ENCODE measurements at places on chromosomes 1 and 21. TPM values are rescaled to one million over a fixed set of nuclear protein-coding genes. Genes with fewer than 3 reads are reported as not detected.

- DNase-seq: no peak
These were observed at the start of gene PCP4L1 for GRCh38 chr1:161258439-161259344. PCP4L1 (plus strand) TSS chr1:161258745; CDS start chr1:161258975, 230 bp downstream.

DNA sequence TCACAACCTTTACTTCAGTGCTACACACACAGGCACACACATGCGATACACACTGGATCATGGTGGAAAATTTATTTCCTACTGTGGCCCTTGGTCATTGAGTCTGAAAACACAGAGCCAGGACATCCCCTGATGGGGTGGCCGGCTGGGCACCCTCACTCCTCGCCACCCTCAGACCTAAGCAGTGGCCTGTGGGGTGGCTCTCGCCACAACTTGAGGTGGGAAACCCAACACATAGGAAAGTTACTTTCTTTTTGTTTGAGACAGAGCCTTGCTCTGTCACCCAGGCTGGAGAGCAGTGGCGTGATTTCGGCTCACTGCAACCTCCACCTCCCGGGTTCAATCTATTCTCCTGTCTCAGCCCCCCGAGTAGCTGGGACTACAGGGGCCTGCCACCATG lies 19.4 kb downstream of the CRYAA start:
- DNase-seq: no peak

DNA sequence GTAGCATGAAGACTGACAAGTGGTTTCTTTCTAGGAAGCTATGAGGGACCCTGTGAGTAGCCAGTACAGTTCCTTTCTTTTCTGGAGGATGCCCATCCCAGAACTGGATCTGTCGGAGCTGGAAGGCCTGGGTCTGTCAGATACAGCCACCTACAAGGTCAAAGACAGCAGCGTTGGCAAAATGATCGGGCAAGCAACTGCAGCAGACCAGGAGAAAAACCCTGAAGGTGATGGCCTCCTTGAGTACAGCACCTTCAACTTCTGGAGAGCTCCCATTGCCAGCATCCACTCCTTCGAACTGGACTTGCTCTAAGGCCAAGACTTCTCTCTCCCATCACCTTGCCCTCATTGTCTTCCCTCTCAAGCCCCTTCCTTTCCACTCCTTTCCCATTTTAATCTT lies 3.4 kb upstream of the GABPB2 start:
- DNase-seq: no peak

GRCh38 chr1:54804471-54805132 lies 3.5 kb upstream of the TTC22 start:
- no peak for DNase-seq

- no peak for DNase-seq
These were observed 397.4 kb upstream of the PKN2 start for GRCh38 chr1:88286716-88287115.

DNA sequence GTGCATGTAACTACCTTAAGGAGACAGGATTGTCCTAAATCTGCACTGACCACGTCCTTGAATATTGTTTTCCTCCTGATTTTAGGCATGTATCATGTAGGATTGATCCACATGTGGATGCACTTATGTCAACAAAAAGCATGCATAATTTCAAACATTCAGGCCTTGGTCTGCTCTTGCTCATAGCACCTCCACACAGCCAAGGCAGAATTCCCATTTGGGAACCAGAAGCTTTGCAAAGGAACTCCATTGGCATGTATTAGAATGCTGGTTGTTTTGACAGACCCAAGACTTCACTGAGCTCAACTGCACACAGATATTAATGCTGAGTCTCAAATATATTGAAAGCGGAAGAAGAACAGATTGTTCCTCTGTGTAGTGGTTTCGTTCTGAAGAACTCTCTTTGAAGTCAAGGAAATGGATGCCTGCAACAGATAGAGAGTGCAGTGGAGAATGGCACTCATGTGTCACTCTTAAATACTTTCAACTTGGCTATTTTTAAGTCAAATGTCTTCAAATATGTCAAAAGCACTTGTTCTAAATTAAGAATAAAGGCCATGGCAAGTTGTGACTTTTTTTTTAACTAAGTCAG lies 387.6 kb downstream of the LTN1 start:
- DNase-seq: no peak

DNA sequence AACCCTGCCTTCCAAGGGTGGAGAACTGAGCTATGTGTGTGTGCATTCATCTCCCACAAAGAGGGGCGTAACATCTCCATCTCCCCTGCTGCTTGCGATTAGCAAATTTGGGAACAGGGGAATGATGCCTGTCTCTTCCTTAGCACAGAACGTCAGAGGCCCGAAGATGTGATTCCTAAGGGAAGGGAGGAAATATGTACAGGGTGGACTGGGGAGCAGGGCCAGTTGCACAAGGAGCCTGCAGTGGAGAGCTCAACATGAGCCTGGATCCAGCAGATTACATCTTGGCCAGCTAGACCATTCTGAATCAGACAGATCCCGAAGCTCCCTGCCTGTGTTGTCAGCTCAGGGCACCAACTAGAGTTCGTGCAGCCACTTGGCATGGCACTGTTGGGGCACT lies 118.1 kb downstream of the NGF start:
- DNase-seq: no peak

DNA sequence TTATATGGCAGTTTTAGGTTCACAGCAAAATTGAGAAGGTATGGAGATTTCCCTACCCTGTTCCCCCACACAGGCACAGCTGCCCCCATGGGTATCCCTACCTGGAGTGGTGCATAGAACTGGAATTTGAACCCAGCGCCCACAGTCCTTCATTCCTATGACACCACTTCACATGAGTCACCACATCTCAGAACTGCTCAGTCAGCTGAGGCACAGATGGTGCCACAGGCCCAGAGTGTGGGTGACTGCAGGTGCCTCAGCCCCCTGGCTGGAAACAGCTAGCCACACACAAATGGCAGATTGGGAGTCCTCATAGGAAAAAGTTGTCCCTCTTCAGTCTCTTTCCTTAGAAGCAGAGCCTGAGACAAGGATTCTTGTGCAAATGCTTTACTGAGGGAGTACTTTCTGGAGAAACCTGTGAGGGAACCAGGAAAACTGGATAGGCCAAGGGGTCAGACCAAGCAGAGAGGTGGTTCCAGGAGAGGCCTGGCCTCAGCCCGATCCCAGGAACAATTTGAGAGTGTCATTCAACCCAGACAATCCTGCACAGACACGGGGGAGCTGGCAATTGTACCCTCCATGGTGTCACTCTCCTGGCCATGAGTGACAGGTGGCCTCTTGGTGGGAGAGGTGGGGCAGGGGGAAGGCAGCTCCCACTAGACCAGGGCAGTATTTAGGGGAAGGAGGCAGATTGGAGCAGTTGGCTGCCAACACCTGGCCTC lies 6.9 kb downstream of the PLA2G2D start:
- DNase-seq: no peak

- DNase-seq: no peak
These were observed 65.4 kb upstream of the PPIH start for GRCh38 chr1:42592811-42593210.

GRCh38 chr21:17931080-17931479 lies 111.9 kb upstream of the C21orf91 start:
- no peak for DNase-seq

DNA sequence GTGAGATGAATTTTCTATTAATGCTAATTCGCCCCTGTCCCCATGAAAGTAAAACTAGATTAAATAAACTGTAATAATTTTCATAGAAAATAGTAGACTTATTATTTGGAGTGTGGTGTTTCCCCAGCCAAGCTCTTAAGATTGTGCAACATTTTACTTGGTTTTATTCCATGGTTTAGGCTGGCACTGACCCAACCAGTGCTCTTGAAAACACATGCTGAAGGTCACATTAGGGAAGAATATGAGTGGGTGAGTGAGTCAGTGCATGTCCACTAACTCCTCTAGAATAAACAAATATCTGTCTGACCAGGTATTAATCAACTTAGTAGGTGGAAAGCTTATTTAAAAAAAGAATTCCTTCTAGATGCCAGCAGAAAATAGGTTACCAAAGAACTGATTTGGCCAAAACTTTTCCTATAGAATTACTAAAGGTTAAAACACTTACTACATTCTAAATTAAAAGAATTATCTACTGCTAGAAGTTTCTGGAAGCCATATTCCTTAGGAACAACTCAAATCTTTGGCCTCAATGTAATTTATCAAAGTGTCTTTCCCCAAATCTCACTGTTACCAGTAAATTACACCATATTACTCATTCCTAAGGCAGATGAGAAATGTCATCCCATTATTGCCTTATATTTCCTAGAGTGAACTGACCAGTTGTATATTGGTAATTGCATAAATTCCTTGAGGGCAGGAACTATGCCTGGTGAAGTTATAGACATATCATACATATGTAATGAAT lies 89.7 kb upstream of the RGS1 start:
- DNase-seq: peak; percentile 81

DNA sequence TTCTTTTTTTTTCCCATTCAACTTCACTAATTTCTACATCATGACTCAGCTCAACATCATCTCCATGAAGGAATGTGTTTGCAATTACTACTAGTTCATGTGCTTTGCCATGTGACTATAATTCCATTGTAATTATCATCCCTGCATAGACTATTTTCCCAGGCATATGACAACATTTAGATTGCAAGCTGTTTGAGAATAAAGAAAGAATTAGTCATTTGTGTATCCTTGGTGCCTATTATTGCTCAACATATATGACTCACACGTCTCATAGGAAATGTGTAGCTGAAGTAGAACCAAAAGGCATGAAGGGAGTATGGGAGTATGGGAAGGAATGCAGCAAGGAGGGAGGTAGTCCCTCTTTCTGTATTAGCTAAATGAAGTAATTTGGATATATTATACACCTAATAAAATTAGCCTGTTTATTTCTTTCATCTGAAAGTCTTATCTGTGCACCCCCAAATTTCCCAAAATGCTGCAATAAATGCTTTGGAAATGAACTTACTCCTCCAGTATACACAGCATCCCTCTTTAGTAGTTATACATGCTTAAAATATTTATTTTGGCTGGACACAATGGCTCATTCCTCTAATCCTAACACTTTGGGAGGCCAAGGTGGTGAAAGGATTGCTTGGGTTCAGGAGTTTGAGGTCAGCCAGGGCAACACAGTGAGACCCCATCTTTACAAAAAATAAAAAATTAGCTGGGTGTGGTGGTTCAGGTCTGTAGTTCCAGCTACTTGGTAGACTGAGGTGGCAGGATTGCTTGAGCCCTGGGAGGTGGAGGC lies 316.9 kb upstream of the ADGRL4 start:
- DNase-seq: peak; percentile 97

DNA sequence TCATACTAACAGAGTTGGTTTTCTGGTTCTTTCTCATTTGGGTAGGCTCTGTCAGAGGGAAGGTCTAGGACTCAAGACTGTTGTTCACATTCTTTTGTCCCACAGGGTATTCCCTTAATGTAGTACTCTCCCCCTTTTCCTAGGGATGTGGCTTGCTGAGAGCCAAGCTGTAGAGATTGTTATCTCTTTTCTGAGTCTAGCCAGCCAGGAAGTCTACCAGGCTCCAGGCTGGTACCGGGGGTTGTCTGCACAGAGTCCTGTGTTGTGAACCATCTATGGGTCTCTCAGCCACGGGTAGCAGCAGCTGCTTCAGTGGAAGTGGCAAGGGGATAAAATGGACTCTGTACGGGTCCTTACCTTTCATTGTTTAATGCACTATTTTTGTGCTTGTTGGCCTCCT lies 226.4 kb downstream of the LBR start:
- DNase-seq: no peak

DNA sequence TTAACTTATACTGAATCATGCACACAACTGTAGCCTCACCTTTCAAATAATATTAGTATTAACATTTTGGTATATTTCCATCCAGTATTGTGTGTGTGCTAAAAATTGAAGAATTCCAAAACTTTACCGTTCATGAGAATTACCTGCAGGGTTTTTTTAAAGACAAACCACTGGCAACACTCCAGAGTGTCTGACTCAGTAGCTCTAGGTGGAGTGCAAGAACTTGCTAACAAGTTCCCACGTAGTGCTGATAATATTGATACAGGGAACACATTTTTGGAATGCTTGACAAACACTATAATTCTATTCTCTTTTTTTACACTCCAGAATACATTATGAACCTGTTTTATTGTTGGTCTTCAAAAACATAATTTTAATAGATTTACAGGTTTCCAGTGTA lies 27.7 kb upstream of the SLC5A9 start:
- DNase-seq: no peak

DNA sequence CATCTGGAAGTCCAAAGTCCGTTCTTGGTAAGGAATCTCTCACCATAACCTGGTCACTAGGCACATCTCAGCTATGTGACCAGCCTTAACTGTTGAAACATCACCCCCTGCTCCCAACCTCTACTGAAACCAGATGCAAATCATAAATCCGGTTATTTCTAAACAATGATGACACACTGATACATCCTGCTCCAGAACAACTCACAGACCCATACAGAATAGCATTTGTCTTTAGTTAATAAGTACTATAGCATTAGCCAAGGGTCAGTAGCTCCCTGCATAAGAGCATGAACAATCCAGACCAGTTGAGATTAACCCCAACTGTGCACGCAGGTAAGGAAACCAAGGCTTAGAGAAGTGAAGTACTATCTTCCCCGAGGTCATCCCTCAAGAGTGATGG lies 38.0 kb upstream of the KCTD3 start:
- no peak for DNase-seq

DNA sequence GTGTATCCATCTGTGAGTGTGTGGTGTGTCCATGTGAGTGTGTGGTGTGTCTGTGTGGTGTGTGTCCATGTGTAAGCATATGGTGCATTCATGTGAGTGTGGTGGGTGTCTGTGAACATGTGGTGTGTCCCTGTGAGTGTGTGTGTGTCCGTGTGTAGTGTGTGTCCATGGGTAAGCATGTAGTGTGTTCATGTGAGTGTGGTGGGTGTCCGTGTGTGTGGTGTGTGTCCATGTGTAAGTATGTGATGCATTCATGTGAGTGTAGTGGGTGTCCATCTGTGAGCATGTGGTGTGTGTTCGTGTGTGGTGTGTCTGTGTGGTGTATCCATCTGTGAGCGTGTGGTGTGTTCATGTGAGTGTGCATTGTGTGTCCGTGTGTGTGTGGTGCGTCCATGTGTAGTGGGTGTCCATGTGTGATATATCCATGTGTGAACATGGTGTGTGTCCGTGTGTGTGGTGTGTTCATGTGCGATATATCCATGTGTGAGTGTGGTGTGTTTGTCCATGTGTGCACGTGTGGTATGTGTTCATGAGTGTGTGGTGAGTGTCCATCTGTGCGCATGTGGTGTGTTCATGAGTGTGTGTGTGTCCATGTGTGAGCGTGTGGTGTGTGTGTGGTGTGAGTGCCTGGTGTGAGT lies 12.3 kb downstream of the SLC19A1 start:
- DNase-seq: no peak

The GJC2 gene
- 0.38 TPM for total RNA-seq

The WNT3A gene
- total RNA-seq: not detected

The PTPRC gene
- 0.29 TPM for total RNA-seq

Measured in kidney epithelial cell (primary cell).